MM.1S (cell line): ENCODE measurements at places on chromosomes 2 and 18.
A peak's percentile ranks its signal among the peaks of the same experiment; 100 is the strongest.

GRCh38 chr2:85672456-85672855 lies 4.5 kb upstream of the SFTPB start:
- DNase-seq: no peak

GRCh38 chr18:48033790-48034650 lies 103.6 kb upstream of the SMAD2 start:
- DNase-seq: no peak

GRCh38 chr2:69521747-69522146 lies 84.5 kb upstream of the NFU1 start:
- no peak for DNase-seq

DNA sequence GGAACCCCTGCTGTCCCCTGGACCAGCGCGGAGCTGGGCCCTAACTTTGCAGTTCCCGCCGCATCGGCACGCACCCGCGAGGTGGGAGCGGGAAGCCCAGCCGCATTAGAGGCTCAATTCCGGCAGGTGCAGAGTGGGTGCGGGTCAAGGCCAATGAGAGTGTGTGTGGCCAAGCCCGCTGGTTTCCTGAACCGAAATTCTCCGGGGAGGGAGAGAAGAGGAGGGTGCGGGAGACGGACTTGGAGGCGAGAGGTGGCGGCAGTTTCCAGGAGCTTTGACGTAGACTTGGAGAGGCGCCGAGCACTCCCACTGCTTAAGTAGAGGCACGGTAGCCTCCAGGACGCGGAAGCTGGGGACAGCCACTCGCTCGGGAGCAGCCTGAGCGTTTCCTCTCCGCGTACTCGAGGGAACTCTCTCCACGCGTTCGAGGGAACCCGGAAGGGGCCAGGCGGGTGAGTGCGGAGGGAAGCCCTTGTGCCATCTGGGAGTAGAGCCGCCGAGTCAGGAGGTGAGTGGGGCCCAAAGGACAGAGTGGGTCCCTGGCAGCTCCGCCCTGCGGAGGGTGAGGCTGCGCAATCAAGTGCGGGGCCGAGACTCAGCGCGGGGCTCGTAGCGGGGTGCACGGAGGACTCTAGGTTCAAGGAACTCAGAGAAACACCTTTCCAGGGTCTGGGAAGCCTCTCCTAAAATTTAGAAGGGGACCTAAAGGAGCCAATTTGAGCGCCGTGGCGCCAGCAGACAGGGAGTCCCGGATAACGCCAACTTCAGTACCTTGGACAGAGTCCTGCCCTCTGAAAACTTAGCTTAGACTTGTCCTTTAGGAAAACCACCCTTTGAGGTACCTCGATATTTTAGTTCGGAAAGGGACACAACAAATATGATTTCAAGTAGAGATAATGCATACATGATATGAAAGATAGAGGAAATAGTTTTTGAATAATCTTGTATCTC lies at the start of gene FAM237A:
TSS of gene FAM237A (plus strand) at position 413 of the 951 bp plus-strand sequence. CDS start 1,750 bp downstream, outside the sequence.
- DNase-seq: peak; percentile 25

DNA sequence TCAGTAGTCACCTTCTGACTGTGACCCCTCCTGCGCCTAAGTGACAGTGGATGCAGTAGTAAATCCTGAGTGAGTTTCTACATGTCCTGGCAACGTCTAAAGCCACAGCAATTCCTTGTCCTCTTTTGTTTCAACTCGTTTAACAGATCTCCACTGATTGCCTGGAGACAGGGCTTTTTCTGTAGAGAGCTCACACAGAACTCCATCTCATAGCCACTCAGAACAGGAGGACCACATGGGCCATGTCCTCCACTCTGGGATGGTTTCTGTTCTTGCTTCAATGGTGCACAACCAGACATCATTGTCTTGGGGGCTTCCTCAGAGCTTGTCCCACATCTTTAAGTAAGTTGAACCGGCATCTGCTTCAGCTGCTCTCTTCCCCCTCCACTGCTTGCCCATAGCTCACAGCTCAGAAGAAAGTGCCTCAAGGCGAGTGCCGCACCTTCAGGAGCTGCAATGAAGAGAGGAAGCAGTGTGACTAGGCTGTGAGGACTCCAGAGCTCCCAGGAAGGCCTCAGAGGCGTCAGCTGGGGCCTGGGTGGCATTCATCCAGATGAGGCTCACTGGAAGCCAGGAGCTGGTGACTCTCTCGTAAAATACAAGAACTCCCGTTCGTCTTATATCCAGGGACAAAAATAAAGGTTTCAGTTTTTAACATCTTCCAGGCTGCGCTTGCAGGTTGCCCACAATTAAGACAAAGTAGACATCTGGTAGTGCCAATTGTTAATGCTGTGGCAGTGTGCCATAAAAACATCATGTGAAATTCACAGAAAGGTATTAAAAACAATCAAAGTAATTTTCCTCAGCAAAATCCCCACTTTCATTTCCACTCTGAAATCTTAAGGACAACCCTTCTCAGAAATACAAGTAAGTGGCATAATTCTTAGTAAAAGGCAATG lies 37.3 kb downstream of the ST3GAL5 start:
- no peak for DNase-seq
